ENCODE measurements at places on chromosomes 2 and 18. TPM values are rescaled to one million over a fixed set of nuclear protein-coding genes. Genes with fewer than 3 reads are reported as not detected.

The RALBP1 gene
- 67.8 TPM for total RNA-seq

- no peak overlapping the region for H3K4me3 ChIP-seq
- H3K4me1 ChIP-seq, result no peaks in the 10 kb centered on the region
- H3K36me3 ChIP-seq, result peaks cover 4% of the 10 kb centered on the region
- DNase-seq, result no peak
- H3K27ac ChIP-seq, result no peak overlapping the region
Observed at GRCh38 chr2:146523196-146523595, 1321.6 kb upstream of the ACVR2A start.

- no peaks in the 10 kb centered on the region for H3K4me1 ChIP-seq
- no peaks in the 10 kb centered on the region for H3K27me3 ChIP-seq
- H3K27ac ChIP-seq, result no peak overlapping the region
- DNase-seq, result no peak
- H3K36me3 ChIP-seq, result no peaks in the 10 kb centered on the region
Observed at GRCh38 chr2:231877533-231878456, 48.4 kb downstream of the NPPC start.

- H3K27me3 ChIP-seq, result no peaks in the 10 kb centered on the region
- no peaks in the 10 kb centered on the region for H3K36me3 ChIP-seq
- no peak for DNase-seq
- H3K4me1 ChIP-seq, result peaks cover 3% of the 10 kb centered on the region
Observed at GRCh38 chr2:157866202-157866601, 9.9 kb downstream of the ACVR1 start.

The ZSWIM2 gene
- total RNA-seq, result not detected

The IL1B gene
- not detected for total RNA-seq

DNA sequence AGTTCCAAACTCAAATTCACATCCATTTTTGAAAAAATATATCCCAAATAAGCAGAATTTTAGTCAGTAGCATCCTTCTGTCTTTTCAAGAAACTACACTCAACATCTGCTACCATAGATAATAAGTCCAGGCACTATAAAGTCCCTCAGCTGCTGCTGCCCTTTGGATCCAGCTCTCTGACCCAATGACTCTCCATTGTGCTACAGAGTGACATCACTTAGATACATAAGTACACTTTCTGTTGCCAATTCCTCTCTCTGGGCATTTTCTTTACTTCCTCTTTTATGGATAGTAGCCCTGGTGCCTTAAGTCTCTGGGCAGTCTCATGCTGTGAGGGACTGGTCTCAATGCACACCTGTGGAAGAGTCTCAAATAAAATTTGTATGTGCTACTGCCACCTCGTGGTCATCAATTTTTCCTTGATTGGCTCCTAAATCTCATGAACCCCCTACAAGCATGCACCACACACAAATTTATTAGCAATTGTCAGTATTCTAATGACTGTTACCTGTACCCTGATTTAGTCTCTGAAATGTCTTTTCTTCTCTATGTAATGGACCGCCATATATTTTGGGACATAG is 219.2 kb downstream of the LRP1B start:
- no peaks in the 10 kb centered on the region for H3K4me1 ChIP-seq
- no peak overlapping the region for H3K4me3 ChIP-seq
- H3K27ac ChIP-seq, result no peak overlapping the region
- no peaks in the 10 kb centered on the region for H3K27me3 ChIP-seq
- no peaks in the 10 kb centered on the region for H3K36me3 ChIP-seq

DNA sequence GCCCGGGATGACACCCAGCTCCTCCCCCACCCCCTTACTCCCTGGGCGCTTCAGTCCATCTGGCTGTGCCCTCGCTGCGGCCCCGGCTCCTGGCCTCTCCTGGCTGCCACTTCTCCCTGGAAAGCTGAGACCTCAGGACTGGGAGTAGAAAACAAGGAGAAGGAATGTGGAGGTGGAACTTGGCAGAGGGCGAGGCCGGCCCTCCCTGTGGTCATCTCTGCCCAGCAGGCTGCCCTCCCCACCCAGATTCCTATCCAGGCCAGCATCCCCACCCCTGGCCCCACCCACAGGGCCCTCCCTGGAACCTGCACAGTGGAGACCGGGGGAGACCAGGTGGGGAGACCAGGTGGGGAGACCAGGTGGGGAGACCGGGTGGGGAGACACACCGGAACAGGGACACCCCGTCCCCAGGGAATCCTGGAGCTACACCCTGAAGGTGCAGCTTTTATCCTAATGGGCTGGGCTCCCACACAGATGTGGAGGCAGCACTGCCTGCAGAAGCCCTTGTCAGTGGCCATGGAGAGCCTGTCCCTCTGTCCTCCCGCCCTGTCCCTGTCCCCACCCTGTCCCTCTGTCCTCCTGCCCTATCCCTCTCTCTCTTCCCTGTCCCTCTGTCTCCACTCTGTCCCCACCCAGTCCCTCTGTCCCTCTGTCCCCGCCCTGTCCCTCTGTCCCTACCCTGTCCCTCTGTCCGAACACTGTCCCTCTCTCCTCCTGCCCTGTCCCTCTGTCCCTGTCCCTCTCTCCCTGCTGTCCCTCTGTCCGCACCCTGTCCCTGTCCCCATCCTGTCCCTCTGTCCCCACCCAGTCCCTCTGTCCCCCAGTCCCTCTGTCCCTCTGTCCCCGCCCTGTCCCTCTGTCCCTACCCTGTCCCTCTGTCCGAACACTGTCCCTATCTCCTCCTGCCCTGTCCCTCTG is 157.1 kb downstream of the PXDN start:
- no peaks in the 10 kb centered on the region for H3K36me3 ChIP-seq
- no peaks in the 10 kb centered on the region for H3K27me3 ChIP-seq
- no peaks in the 10 kb centered on the region for H3K4me1 ChIP-seq
- no peak for DNase-seq

The GKN1 gene
- not detected for total RNA-seq

GRCh38 chr18:79169958-79170555 is 100.9 kb downstream of the ATP9B start:
- no peak overlapping the region for H3K27ac ChIP-seq
- no peaks in the 10 kb centered on the region for H3K4me1 ChIP-seq
- peaks cover 11% of the 10 kb centered on the region for H3K36me3 ChIP-seq
- DNase-seq, result no peak
- no peak overlapping the region for H3K4me3 ChIP-seq

GRCh38 chr2:31011587-31011986 is 126.7 kb downstream of the GALNT14 start:
- peaks cover 4% of the 10 kb centered on the region for H3K4me1 ChIP-seq
- DNase-seq, result no peak
- no peak overlapping the region for H3K4me3 ChIP-seq
- H3K27ac ChIP-seq, result no peak overlapping the region

GRCh38 chr2:44015239-44015638 is 19.4 kb upstream of the LRPPRC start:
- no peak overlapping the region for H3K4me3 ChIP-seq
- H3K36me3 ChIP-seq, result no peaks in the 10 kb centered on the region
- DNase-seq, result no peak
- no peaks in the 10 kb centered on the region for H3K27me3 ChIP-seq
- H3K27ac ChIP-seq, result no peak overlapping the region
- H3K4me1 ChIP-seq, result no peaks in the 10 kb centered on the region

DNA sequence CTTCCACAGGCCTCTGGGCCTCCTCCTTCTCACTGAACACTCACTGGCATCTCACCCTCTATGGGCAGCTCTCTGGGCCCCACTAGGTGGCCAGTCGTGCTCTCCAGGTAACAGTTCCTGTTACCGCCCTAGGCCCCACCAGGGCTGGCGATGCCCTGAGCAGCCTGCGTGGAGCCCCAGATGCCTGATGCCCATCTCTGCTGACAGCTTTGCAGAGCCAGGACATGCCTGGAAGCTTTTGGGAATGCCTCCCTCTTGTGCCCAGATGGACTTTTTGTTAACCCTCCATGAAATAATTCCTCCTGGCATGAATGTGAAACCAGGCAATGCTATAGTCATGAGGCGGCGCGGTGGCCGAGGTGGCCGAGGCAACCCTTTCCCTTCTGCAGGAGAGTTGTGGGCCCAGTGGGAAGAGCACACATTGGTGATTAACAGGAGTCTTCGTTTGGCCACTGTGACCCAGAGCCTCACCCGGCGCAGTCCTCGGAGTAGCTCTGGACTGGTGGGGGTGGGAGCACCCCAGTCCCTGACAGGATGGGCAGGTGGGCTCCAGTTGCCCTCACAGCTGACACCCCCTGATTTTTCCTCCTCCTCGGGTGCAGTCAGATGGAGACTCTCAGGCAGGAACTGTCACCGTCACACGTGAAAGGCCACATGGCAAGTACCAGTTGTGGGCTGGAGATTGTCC is 80.0 kb downstream of the SH3BP4 start:
- H3K4me3 ChIP-seq, result no peak overlapping the region
- no peaks in the 10 kb centered on the region for H3K36me3 ChIP-seq
- H3K27ac ChIP-seq, result no peak overlapping the region
- H3K4me1 ChIP-seq, result no peaks in the 10 kb centered on the region
- DNase-seq, result no peak

- peaks cover 39% of the 10 kb centered on the region for H3K4me1 ChIP-seq
- H3K27ac ChIP-seq, result no peak overlapping the region
- no peak for DNase-seq
- H3K36me3 ChIP-seq, result no peaks in the 10 kb centered on the region
Observed at GRCh38 chr2:236157815-236158498, 10.2 kb downstream of the GBX2 start.

Data from H1 (cell line).